HFFc6 (cell line): ENCODE measurements at places on chromosomes 3 and 15. TPM values are rescaled to one million over a fixed set of nuclear protein-coding genes. Genes with fewer than 3 reads are reported as not detected.

Gene CHRD
- 0.06 TPM in 1 of 3 replicates, not detected in the others for total RNA-seq

Gene CACNA2D3
- total RNA-seq = 0.24 to 0.48 TPM in 2 of 3 replicates, not detected in the other

Gene CHST2
- total RNA-seq = 2.8 and 3.7 TPM in 2 replicates

Gene IL17RE
- 0.37 to 0.92 TPM (median 0.59 TPM) in 3 replicates for total RNA-seq

Gene PRR20G
- total RNA-seq = not detected in 3 replicates

Gene ZFAND6
- total RNA-seq = 49.6 to 56.8 TPM (median 54.7 TPM) in 3 replicates

Gene ULK4
- total RNA-seq = 6.6 to 6.9 TPM (median 6.6 TPM) in 3 replicates

Gene GOLGA8G
- total RNA-seq = 0.08 to 0.26 TPM in 2 of 3 replicates, not detected in the other

Gene RAB6B
- total RNA-seq = 1.6 and 7.6 TPM in 2 replicates

Gene AMOTL2
- 240 to 290 TPM (median 251 TPM) in 3 replicates for total RNA-seq
